ENCODE measurements at places on chromosomes 4 and X.

GRCh38 chr4:137043184-137043583, 489.1 kb downstream of the PCDH18 start:
- no peak for DNase-seq

GRCh38 chr4:128907981-128908380, 98.5 kb downstream of the JADE1 start:
- DNase-seq = no peak

GRCh38 chr4:114598191-114599121, at the start of gene UGT8:
Gene UGT8, plus strand, starts transcription at chr4:114598807. Its CDS starts 24,074 bp downstream, at chr4:114622881.
- DNase-seq = peak; percentile 89

DNA sequence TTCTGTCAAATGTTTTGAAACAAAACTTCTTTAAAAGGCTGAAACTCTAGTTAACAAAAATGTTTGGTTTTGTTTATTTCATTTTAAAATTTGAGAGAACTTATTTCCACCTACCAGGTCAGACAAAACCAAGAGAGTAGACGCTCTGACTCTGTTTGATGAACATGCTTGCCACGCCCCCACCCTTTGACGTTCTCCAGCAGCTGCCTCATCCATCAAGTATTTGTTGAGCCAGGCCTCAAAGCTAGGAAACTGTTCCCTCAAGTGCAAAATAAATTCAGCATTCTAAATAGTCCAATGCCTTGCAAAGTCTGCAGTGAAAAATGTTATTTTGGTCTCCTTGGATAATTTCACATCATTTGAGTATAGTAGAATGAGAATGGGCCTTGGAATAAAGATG, 121.6 kb downstream of the GUCY2F start:
- DNase-seq = no peak

- no peak for DNase-seq
Measured at GRCh38 chr4:77185686-77186085, 28.7 kb downstream of the CCNG2 start.

DNA sequence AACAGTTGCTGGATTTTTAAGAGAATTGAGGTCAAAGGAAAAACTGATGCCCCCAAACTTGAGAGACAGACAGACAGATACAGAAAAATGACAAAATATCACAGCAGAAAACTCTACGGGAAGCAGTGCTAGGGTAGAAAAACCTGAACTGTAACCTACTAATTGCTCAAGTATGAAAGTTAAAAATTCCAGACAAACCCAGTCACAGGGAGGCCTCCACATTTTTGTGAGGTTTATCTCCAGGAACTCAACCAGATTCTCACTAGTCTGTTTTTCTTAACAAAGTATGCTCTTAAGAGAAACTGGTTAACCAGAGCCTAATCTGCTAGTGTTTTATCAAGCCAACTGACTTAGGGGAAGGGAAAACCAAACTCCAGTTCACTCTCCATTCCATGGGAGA, 19.9 kb upstream of the PPP3CA start:
- DNase-seq = no peak

DNA sequence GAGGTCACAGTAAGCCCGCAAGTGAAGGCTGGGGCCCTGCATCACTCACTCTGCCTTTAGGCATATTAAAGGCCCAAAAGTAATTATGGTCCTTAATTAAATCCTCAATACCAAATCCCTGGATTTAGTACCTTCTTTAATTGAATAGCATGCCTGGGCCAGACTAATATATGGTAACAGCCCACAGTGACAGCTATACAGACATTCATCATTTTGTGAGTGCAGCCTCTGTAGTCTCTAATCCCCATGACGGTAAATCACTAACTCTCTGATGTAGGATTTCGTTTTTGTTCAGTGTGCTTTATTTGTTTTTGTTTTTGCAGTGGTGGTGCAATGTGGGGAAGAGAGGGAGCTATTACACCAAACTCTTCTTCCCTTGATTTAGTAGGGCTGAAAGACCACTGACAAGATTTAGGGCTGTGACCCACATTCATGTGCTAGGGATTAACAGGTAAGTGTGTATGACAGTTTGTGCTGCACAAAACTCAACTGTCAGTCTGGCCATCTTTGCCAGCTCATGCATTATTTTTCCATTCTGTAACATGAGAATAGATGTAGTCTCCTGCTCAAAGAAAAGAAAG, 60.6 kb upstream of the SLC39A8 start:
- DNase-seq = no peak

DNA sequence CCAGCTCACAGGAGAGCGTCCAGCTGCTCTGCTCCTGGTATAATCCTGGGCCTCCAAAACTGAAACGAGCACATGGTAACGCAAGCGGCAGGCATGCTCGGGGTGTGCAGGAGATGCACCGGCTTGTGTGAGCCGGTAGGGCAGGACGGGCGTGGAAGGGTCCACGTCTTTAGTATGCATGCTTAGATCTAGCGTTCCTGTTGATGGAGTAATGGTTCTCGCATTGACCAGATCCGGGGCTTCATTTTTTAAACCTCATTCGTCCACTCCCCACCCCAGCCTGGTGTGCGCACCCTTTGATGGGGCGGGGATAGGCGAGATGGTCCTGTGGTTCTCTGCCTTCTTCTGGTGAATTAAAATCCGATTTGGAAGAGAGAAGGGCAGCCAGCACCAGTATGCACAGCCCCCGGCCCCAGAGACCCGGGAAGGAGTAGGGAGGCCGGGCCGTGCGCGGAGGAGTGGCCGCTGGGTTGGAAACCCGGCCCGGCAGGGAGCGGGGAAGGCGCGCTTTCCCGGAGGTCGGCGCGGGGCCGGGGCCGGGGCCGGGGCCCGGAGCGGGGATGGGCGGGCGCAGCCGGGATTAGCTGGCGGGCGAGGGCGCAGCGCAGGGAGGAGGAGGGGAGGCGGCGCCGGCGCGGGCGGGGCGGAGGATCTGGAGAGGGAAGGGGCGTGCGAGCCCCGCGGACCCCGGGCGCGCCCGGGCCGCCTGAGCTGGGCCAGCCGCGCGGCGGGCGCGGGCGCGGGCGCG, 39.9 kb downstream of the FAM149A start:
- DNase-seq = peak; percentile 91

DNA sequence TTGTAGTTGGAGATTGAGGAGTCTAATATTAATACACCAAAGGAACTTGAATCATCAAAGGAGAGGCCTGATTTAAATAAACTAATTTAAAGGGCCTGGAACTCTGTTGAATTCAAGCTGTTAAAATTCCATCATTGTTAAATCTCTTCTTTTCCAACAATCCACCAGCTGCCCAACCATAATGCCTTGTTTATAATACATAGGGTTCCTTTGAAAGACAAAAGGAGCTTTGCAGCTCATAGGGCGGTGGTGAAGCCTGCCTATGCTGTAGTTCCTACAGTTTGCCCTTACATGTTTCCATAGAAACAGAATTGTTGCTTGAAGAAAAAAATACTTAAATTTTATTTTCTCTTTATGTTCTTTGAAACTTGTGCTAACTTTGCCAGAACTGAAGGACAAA, 102.8 kb downstream of the GLUD2 start:
- no peak for DNase-seq

- no peak for DNase-seq
Measured at GRCh38 chrX:9390121-9390520, 74.7 kb upstream of the TBL1X start.

DNA sequence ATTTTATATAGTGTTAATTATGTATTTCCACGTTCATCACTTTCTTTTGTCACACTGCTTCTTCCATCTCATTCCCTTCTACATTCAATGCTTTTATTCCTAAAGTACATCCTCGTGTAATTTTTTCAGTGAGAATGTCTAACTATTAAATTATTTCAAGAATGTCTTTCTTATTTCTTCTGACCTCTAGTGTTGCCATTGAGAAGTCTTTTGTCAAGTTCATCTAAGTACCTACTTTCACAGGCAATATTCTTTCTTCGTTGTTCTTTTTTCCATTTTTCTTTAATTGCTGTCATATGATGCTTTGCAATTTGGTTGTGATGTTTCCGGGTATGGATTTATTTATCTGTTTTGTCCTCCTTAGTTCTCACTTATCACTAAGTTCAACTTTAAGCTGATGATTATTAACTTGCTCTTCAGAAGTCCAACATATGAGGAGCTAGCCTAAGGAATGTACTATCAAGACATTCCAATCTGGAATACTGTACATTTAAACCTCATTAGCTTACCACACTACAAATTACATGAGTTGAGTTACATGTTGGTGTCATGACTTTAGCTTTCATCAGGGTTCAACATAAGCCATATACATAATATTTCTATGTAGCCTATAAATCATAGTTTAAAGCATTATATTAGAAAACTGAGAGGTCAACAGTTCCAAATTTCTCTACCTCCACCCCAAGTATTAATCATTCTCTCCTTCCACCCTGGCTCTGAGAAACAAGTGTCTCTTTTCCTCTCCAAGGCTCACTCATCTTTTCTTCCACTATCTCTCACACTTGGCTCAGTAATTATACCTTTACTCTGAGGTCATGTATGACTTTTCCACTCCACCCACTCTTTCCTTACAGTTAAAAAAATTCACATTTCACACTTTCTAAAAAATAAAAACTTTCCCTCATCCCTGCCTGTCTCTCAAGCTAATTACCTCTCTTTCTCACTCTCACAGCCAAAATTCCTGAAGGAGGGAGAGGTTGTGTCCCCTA, 81.5 kb downstream of the COX18 start:
- no peak for DNase-seq

- DNase-seq = peak; percentile 95
Measured at GRCh38 chr4:7987148-7987989, 47.7 kb upstream of the AFAP1 start.

DNA sequence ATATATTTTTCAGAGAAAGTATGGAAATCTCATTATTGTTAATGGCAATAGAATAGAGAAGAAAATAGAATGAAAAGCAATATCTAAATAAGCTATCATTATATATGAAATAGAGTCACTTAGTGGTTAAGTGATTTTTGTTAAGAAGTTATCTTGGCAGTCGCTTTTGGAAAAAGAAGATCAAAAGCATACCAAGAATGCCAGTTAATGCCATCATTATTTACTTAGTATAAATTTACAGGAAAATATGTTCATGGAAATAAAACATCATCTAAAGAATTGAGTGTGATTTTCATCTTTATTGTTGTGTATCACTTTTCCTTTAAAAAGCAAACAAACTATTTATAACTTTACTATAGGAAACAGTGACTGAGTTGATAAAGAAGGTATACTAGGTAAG, 85.3 kb upstream of the GPR101 start:
- DNase-seq = no peak

GRCh38 chrX:83508006-83508405, at the start of gene POU3F4:
Gene POU3F4, plus strand, starts transcription at chrX:83508290. Its CDS starts 35 bp downstream, at chrX:83508325.
- DNase-seq = peak; percentile 92

DNA sequence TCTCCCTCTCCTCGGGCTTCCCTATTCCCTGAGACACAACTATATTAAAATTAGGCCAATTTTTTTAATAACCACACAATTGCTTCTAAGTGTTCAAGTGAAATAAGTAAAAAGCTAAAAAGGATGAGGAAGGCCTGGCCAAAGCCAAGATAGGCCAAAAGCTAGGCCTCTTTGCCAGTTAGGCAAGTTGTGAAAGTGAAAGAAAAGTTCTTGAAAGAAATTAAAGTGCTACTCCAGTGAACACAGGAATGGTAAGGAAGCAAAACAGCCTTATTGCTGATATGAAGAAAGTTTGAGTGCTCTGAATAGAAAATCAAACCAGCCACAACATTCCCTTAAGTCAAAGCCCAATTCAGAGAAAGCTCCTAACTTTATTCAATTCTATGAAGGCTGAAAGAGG, 114.2 kb upstream of the FAT4 start:
- DNase-seq = no peak

DNA sequence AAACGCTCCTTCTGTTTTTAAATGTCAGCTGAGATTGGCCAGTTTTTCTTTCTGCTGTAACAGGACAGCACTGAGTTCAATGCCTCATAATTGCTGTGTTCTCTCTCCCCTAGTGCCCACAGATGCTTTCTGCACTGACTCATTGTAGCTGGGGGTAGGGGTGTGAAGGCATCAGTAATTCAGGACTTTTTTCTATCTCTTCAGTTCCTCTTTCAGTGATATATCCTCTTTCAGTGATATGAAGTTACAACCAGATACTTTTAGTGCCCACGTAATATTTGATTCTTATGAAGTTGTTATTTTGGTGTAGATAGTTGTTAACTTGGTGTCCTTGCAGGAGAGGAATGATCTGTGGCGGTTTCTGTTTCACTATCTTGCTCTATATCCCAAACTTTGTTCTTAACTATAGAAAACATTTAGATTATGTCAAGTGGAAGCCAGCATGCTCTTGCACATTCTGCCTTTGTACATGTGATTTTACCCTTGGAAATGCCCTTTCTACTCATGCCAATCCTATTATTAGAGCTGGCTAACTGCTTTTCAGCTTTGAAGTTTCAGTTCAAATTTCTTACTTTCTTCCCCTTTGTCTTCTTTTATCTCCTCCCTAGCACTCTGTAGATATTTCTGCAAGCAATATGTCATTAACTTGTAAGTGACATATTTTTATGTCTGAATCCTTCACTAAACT, 1258.4 kb downstream of the FAM133A start:
- no peak for DNase-seq

DNA sequence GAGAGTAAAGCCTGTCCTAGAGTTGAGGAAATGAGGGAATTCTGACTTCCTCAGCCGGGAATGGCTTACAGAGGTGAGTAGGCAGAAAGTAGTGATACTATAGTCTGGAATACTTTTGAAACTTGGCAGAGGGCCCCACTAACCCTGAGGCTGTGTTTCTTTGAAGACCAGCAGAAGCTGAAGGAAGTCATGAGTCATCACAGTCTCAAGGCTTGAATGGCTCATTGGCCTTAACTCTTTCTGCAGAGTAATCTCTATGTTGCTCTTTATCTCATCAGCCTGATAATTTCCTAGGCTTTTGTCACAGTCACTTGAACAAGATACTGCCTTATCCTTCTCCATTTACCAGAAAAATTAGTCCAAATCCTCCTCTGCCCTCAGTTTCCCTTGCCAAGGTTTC, 80.8 kb downstream of the ANKRD50 start:
- no peak for DNase-seq

GRCh38 chr4:94536049-94536448, 84.3 kb downstream of the PDLIM5 start:
- no peak for DNase-seq

DNA sequence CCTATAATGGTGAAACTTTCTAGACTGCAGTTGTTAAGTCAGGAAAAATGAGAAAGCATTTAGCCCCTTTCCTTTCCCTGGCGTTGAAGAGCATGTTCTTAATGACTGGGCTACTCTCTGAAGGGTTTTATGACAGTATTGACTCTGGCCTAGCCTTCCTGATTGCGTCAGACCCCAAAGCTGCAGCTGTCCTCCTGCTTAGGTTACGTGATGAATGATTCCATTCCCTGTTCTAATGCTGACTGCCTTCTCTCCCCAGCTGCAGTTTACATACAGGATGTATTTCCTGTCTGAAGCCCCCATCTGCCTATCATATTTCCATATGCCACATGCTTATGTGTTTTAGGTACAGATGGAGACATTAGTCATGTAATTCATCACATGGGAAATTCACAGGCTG, 105.8 kb upstream of the EGFL6 start:
- no peak for DNase-seq

Data from endodermal cell (in vitro differentiated cells).